Ascending aorta (tissue), 2 donors: ENCODE measurements at places on chromosomes 2 and 18. TPM values are rescaled to one million over a fixed set of nuclear protein-coding genes. Genes with fewer than 3 reads are reported as not detected.

Gene GRB14
- 1.1 TPM for total RNA-seq

Gene TBR1
- not detected for total RNA-seq

Gene ZNF385B
- total RNA-seq: 0.21 TPM

Gene CASP8
- 15.2 TPM for total RNA-seq

DNA sequence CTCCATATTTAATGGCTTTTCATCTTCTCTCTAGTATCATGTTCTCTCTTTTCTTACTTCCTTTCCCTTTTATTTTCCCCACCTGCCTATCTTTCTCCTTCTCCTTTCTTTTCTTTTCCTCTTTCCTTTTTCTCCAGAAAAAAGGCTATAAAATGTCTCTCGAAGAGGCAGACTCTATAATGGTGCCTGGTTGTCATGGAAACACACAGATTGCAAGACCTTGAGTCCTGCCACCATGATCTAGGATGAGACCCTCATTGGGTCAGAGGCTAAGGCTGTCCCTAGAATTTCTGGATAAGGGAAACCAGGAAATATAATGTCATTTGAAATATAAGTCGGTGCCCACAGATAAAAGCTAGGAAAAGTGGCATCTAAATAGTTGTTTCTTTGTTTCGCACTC, 36.5 kb upstream of the LHCGR start:
- H3K4me1 ChIP-seq: no peaks in the 10 kb centered on the region
- H3K4me3 ChIP-seq: no peak overlapping the region
- no peaks in the 10 kb centered on the region for H3K27me3 ChIP-seq
- DNase-seq: no peak

GRCh38 chr2:222671259-222672067, at the start of gene MOGAT1:
TSS of gene MOGAT1 (plus strand) at chr2:222671658. CDS start at chr2:222671786, 128 bp downstream.
- no peaks in the 10 kb centered on the region for H3K36me3 ChIP-seq
- peak within 1 kb of the TSS; percentile 57 for H3K4me3 ChIP-seq
- DNase-seq: peak; percentile 64
- no peaks in the 10 kb centered on the region for H3K4me1 ChIP-seq
- no peaks in the 10 kb centered on the region for H3K27me3 ChIP-seq

- no peak overlapping the region for H3K4me3 ChIP-seq
- H3K4me1 ChIP-seq: no peaks in the 10 kb centered on the region
- DNase-seq: no peak
- H3K27ac ChIP-seq: no peak overlapping the region
- no peaks in the 10 kb centered on the region for H3K36me3 ChIP-seq
Measured at GRCh38 chr2:161273038-161273760, 35.0 kb upstream of the PSMD14 start.

DNA sequence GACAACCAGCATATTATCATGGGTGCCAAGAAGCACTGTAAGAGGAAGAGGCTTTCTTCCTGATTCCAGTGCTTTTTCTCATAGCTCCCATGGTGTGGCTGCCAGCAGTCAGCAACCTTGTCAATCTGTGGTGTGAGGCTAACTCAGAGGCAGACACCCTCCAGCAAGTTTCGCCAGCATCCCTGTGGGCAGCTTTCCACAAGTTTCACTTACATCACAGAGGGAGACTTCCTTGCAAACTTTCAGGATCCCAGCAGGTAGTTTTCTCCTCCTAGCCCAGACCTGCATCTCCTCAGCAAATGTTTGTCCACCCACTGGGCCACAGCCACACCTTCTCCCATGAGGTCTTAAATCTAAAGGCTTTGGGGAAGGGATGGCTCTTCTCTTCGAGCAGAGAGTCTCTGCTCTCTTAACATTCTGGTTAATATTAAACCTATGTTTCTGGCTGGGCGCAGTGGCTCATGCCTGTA, 9.1 kb downstream of the DNAH7 start:
- H3K4me3 ChIP-seq: no peak overlapping the region
- H3K27me3 ChIP-seq: no peaks in the 10 kb centered on the region
- no peaks in the 10 kb centered on the region for H3K36me3 ChIP-seq
- no peak for DNase-seq
- H3K27ac ChIP-seq: no peak overlapping the region
- no peaks in the 10 kb centered on the region for H3K4me1 ChIP-seq

DNA sequence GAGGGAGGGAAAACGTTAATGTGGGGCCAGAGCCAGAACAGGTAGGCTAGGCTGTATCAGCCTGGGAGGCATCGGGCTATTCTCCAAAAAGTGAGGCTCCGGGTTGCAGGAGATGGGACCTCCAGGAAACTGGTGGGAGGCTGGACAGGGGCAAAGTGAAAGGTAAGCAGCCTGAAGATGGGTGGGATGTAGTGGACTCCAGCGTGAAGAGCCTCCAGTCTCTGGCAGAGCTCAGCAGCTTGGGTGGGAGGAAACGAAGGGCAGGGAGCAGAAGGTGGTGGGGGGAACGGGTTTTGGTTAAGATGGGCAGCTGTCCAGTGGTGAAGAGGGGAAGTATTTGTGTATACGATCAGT, 3.1 kb upstream of the EMX1 start:
- H3K4me3 ChIP-seq: no peak overlapping the region
- H3K27ac ChIP-seq: no peak overlapping the region
- peaks cover 36% of the 10 kb centered on the region for H3K27me3 ChIP-seq
- H3K36me3 ChIP-seq: no peaks in the 10 kb centered on the region
- H3K4me1 ChIP-seq: peaks cover 6% of the 10 kb centered on the region

- H3K4me3 ChIP-seq: no peak overlapping the region
- H3K4me1 ChIP-seq: no peaks in the 10 kb centered on the region
- DNase-seq: no peak
- no peaks in the 10 kb centered on the region for H3K27me3 ChIP-seq
- H3K36me3 ChIP-seq: no peaks in the 10 kb centered on the region
Measured at GRCh38 chr18:51603111-51603510, 405.6 kb upstream of the MEX3C start.

- H3K27me3 ChIP-seq: no peaks in the 10 kb centered on the region
- H3K4me3 ChIP-seq: no peak overlapping the region
- no peaks in the 10 kb centered on the region for H3K36me3 ChIP-seq
- DNase-seq: no peak
- no peak overlapping the region for H3K27ac ChIP-seq
- H3K4me1 ChIP-seq: peaks cover 4% of the 10 kb centered on the region
Measured at GRCh38 chr2:120943403-120944034, 207.9 kb downstream of the GLI2 start.
